Common myeloid progenitor, CD34-positive (primary cell): ENCODE measurements at places on chromosomes 1 and 21.
A peak's percentile ranks its signal among the peaks of the same experiment; 100 is the strongest.

DNA sequence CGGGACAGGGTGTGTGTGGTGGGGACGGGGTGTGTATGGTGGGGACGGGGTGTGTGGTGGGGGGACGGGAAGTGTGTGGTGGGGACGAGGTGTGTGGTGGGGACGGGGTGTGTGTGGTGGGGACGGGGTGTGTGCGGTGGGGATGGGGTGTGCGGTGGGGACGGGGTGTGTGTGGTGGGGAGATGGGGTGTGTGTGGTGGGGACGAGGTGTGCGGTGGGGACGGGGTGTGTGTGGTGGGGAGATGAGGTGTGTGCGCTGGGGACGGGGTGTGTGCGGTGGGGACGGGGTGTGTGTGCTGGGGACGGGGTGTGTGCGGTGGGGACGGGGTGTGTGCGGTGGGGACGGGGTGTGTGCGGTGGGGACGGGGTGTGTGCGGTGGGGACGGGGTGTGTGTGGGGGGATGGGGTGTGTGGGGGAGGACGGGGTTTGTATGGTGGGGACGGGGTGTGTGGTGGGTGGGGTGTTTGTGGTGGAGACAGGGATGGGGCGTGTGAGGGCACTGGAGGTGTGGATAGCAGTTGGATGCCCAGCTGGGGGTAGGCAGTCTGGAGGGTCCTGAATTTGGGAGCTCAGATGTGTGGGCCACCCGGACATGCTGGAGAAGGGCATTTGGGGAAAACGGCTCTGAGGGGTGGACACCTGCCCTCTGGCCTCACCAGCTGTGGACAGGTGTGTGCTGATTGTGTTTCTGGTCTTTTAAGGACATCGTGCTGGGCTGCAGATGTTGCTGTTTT, 16.9 kb downstream of the IBA57 start:
- DNase-seq: no peak

- no peak for DNase-seq
Measured at GRCh38 chr1:218383051-218383450, 37.9 kb downstream of the TGFB2 start.

DNA sequence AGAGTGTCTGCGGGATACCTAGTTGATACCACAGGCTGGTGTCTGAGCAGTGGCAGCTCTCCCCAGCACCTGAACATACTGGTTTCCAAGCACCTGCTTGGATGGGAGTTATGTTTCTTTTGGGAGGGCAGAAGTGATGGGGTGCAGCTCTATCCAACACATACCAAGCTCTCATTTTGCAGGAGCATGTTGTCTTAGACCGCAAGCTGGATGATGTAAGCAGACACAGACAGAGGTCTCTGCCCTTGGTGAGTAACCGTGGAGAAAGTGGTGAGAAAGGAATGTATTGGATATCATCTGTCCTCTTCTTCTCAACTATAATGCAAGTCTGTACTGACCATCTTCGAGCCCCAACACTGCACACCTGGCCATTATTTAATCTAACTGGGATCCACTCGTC, 37.4 kb downstream of the ZNF496 start:
- no peak for DNase-seq

DNA sequence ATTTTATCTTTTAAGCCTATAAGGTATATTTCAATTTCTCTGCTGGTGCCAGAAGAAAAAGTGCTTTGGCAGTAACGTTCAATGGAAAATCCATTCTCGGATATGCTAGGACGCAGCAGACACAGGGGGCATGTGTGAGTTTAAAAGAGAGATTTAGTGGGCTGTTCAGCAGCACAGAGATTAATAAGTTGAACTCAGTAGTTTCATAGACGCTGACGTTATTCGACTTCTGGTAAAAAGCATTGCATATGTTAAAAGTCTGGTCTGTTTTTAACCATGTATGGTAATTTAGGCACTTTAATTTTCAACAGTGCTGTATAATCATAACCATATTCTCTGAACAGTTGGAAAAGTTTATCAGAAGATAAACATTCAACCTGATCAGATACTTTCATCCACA, 99.6 kb downstream of the ATP6V1G3 start:
- no peak for DNase-seq

- peak; percentile 23 for DNase-seq
Measured at GRCh38 chr1:13723810-13724209, 23.8 kb downstream of the PRDM2 start.

DNA sequence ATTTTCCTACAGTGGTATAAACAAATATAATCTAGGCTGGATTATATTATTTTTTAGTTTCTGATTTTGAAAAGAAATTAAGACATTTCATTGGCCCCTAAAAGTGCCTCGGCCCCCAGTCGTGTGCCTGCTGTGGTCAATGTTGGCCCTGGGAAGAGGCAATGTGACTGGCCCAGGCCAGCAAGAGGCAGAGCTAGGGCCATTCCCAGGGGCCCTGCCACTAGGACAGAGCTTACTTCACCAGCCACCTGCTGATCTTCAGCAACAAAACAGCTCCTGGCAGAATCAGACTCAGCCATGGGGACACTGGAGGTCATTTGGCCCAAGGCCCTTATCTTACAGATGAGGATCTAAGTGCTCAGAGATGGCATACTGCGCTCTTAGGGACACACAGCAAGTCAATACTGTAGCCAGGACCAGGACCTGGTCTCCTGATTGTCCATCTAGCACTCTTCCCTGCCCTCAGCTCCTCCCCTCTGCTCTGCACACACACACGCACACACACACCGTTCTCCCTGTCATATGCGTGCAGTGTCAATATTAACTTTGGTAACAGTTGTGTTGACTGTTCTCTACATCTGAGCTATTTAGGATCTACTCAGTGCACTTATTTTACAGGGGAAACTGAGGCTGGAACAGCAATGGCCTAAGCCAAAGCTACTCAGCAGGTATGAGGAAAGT, 16.6 kb upstream of the KLHDC7A start:
- DNase-seq: no peak

DNA sequence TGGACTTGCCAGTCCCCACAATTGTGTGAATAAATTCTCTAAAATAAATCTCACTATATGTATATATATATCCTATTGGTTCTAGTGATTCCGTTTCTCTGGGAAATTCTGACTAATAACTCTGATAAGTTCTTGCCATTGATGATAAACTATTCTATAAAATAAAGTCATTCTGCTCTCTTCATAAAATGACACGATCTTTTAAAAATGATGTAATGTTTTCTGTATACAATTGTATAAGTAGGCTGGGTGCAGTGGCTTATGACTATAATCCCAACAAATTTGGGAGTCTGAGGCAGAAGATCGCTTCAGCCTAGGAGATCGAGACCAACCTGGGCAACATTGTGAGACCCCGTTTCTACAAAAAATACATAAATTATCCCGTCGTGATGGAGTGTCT, 541.0 kb upstream of the ADGRL4 start:
- no peak for DNase-seq

- peak; percentile 81 for DNase-seq
Measured at GRCh38 chr1:1213345-1214265, at the start of gene TNFRSF4. TSS of gene TNFRSF4 (minus strand) at chr1:1214153. CDS start at chr1:1214127, 26 bp downstream.
